ENCODE measurements at places on chromosomes 6 and 20.

- DNase-seq = no peak
These were observed 43.4 kb upstream of the POPDC3 start for GRCh38 chr6:105223242-105223641.

DNA sequence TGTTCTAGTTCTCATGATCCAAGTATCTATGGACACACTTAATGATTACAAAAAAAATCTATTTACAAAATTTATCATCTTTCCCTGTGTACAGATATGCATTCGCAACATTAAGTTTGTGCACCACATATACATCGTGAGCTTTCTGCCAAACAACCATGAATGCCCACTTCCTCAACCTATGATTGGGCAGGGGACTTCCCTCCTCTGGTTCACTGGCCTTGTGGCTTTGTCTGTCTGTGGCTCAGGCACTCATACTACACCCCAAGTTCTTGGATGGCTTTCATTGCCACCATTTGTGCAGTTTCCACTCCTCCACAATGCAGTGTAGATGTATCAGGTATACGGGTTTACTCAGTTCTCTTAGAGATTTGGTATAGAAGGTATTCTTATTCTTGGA is 74.9 kb downstream of the HS3ST5 start:
- no peak for DNase-seq

- no peak for DNase-seq
These were observed 11.3 kb upstream of the MAP3K5 start for GRCh38 chr6:136803608-136804007.

GRCh38 chr6:75142721-75143120 is 63.1 kb downstream of the COL12A1 start:
- DNase-seq = no peak

- DNase-seq = no peak
These were observed 8.6 kb downstream of the ADTRP start for GRCh38 chr6:11769811-11770545.

DNA sequence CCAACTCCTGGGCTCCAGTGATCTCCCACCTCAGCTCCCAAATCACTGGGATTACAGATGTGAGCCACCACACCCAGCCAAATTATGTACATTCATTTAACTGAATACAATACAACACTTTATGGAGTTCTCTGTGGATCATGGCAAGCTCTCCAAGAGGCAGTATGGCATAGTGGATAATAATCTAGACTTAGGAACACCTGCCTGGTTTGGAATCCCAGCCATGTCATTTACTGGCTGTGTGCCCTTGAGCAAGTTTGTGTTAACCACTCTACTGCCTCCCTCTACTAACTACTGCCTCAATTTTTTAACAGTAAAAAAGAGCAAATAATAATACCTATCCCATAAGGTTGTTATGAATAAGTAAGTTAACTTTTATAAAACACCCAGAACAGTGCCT is 1.9 kb upstream of the ETV7 start:
- DNase-seq = no peak
